Sigmoid colon (tissue), 7 donors: ENCODE measurements at places on chromosomes 5 and 9. TPM values are rescaled to one million over a fixed set of nuclear protein-coding genes. Genes with fewer than 3 reads are reported as not detected.

DNA sequence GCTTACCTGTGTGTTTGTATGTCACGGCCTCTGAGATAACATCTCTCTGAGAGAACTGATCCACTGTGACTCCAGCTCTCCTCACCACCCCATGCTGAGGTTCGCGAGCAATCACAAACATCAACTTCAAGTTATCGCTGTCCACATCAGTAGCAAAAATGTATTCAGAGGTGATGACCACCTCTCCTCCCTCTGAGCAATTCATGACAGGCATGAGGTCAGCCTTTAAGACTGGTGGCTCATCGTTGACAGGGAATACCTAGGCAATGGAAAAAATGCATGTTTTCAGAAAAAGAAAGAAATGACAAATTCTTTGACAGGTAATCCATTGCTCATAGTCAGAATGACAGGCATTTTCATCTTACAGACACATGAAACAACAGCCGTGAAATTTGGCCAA, 90.3 kb upstream of the CER1 start:
- H3K4me3 ChIP-seq: no peak overlapping the region
- no peaks in the 10 kb centered on the region for H3K4me1 ChIP-seq
- peaks cover 58% of the 10 kb centered on the region for H3K36me3 ChIP-seq
- no peak for DNase-seq
- H3K27ac ChIP-seq: no peak overlapping the region
- no peaks in the 10 kb centered on the region for H3K27me3 ChIP-seq

GRCh38 chr5:180180421-180180820, 28.6 kb downstream of the RASGEF1C start:
- H3K36me3 ChIP-seq: no peaks in the 10 kb centered on the region
- no peak overlapping the region for H3K4me3 ChIP-seq
- no peak for DNase-seq
- H3K27ac ChIP-seq: no peak overlapping the region
- no peaks in the 10 kb centered on the region for H3K4me1 ChIP-seq

DNA sequence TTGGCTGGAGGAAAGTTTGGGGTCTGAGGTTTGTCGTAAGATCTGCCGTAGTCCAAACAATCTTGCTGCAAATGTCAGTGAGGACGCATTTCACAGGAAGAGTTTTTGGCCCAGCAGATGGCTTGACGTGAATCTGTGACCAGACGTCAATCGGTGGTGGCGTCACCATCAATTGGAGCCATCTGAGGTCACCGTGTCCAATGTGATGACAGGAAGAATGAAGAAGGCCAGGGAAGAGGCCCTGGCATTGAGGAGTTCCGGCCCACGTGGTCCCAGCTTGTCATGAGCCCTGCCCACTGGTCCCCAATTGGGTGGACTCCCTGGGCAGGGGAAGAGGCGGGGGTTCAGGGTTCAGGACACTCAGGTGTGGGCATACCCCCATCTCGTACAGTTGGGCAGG, 79.9 kb downstream of the OLFM1 start:
- H3K4me3 ChIP-seq: no peak overlapping the region
- H3K4me1 ChIP-seq: no peaks in the 10 kb centered on the region
- H3K27me3 ChIP-seq: peaks cover 48% of the 10 kb centered on the region
- H3K27ac ChIP-seq: no peak overlapping the region

GRCh38 chr5:19125956-19126713, 861.9 kb downstream of the CDH18 start:
- H3K4me3 ChIP-seq: no peak overlapping the region
- H3K27ac ChIP-seq: no peak overlapping the region
- no peaks in the 10 kb centered on the region for H3K4me1 ChIP-seq
- DNase-seq: no peak
- no peaks in the 10 kb centered on the region for H3K36me3 ChIP-seq

DNA sequence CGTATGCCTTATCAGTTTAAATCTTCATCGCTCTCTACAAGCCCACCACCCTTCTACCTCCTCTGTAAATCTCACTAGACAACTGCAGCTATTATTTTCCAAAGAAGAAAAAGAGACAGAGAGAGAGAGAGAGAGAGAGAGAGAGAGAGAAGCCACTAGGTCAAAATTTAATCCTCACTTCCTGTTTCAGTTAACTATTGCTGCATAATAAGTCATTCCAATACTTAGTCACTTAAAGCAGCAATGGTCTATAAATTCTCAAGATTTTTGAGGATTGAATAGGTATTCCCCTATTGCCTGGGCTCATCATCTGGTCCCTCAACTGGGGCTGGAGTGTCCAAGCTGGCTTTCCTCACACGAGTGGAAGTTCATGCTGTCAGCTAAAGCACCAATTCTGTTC, 68.8 kb downstream of the ITGA1 start:
- peak overlapping the region; percentile 11 for H3K27ac ChIP-seq
- no peak overlapping the region for H3K4me3 ChIP-seq
- H3K27me3 ChIP-seq: no peaks in the 10 kb centered on the region

DNA sequence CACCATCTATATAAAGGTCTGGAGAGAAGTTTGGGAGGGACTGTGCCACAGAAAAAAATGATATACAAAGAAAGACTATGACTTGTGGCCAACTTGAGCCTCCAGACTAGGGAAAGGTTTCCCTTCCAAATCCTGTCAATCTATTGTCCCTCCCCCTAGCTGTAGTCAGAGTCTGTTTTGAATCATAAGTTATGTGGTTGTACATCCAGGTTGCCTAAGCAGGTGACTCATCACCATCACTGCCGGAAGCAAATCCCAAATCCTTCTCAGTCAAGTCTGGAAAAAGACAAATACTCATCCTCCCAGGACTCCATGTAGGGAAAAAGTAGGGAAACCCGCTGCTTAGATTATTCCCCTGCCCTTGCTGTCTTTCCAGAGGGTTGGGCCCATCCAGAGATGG, 235.7 kb downstream of the CDK5RAP2 start:
- H3K27me3 ChIP-seq: no peaks in the 10 kb centered on the region
- no peaks in the 10 kb centered on the region for H3K4me1 ChIP-seq
- no peak overlapping the region for H3K4me3 ChIP-seq
- H3K27ac ChIP-seq: no peak overlapping the region

DNA sequence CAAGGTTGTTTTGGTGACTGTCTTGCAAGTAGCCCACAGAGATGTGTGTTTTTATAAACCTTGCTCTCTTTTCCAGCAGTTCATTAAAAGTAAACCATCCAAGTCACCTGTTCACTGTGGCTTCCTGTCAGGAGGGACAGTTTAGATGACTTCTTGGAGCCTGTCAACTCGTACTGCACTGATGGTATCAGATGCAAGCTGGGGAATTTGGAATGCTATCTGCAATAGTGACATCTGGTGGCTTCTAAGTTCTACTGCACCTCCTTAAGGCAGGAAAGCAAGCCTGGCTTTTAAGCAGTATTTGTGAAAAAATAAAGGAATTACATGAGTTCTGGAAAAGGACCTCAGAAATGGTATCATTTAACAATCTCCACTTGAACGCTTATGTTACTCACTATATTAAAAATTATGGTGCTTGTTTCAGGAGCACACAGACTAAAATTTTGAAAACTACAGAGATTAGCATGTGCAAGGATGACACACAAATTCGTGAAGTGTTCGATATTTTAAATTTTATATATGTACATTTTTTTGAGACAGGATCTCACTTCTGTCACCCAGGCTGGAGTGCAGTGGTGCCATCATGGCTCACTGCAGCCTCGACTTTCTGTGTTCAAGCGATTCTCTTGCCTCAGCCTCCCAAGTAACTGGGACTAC, 164.0 kb downstream of the TTC39B start:
- no peak overlapping the region for H3K4me3 ChIP-seq
- no peaks in the 10 kb centered on the region for H3K4me1 ChIP-seq
- no peaks in the 10 kb centered on the region for H3K36me3 ChIP-seq
- no peak overlapping the region for H3K27ac ChIP-seq
- no peaks in the 10 kb centered on the region for H3K27me3 ChIP-seq

Gene C5orf52
- not detected for total RNA-seq

Gene HAPLN1
- under 0.01 TPM for total RNA-seq

Gene GDNF
- 16.3 TPM for total RNA-seq
